ENCODE measurements at places on chromosomes 2 and 18.
A peak's percentile ranks its signal among the peaks of the same experiment; 100 is the strongest.

GRCh38 chr2:22882643-22883042 is 502.3 kb upstream of the KLHL29 start:
- no peak for DNase-seq

GRCh38 chr2:19697131-19697530 is 204.7 kb downstream of the TTC32 start:
- DNase-seq = no peak

DNA sequence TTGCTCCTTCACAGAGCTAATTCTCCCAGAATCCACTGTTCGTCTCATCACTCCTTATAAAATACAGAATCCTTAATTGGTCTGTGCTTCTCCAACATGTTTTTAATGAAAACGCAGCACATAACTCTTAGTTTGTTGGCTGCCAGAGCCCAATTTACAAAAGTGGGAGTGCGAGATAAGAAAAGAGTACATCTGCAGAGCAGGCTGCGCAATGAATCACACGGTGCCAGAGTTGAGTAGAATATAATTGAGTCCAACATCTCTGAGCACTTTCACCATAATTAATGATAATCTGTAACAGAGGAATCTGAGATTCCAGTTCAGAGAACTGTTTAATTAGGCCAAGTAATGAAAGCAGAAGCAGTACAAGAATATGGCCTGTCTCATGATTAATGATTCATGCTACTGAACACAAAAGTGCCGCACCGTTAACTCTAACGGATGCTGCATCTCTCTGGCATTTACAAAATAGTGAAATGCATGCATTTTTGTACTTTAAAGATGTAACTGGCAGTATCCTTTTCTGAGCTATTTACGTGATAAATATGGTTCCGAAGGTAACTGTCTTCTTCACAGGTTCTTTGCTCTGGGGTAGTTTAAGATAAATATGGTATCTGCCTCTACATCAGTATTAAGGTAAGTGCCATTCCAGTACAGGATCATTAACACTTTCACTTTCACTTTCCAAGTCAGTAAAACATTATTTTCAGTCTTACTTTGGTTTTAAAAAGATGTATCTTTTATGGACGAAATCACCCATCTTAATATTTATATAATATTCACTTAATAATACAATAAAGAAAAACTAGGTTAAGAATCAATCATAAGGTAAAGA is 785.6 kb downstream of the NR4A2 start:
- no peak for DNase-seq

DNA sequence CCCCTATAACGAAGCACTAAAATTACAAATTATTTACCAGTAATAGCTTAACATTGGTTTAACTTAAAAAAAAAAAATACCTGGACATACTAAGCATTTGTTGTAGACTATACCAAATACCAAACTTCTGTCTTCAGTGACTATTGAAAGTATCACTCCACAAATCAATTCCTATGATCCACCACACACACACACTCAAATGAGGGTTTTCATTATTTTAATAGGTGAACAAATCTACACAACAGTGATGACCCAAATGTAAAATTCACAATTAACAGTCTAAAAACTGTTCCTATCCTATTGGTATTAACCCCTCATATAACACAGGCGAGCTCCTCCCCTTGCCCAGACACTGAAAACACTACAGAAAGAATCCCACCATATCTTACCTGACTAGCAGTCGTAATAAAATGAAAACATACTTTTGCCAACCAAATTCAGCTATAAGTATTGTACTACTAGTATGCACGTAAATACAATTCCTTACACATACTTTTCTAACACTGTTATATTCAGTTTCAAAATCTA is 2.5 kb downstream of the SP3 start:
- DNase-seq = peak; percentile 63

GRCh38 chr2:234670052-234670451 is 173.2 kb upstream of the ARL4C start:
- no peak for DNase-seq

- peak; percentile 71 for DNase-seq
Observed at GRCh38 chr2:161096336-161096735, 63.9 kb upstream of the TANK start.

GRCh38 chr2:235217846-235218245 is 266.0 kb downstream of the SH3BP4 start:
- DNase-seq = no peak

- no peak for DNase-seq
Observed at GRCh38 chr2:127020536-127020935, 86.4 kb downstream of the BIN1 start.

- no peak for DNase-seq
Observed at GRCh38 chr2:41127351-41127750, 675.5 kb upstream of the SLC8A1 start.

DNA sequence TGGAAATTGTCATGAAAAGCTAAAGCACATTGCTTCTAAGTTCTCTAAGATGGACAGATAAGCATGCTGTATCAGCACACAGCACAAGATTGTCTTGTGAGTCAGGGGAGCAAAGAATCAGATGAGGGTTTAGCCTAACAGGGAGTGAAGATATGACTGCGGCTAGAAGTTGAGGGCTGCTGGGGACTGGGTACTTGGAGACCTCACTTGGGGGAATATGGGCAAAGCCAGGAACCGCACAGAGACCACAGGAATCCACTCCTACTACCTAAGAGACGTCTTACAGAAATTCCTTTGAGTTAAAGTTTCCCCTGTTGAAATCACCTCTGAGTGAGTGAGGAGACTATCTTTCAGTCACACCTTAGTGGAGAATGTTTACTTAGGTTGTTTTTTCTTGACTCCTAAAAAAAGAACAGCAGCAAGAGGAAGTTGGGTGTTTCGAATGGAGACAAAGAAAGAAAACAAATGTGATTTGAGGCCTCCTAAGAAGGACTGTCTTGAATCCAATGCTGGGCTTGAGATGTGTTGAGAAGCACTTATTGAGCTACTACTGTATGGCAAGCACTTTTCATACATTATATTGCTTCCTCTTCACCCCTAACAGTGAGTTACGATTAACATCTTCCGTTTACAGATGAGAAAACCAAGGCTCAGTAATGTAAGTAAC is 100.7 kb downstream of the ANKRD44 start:
- DNase-seq = peak; percentile 61

DNA sequence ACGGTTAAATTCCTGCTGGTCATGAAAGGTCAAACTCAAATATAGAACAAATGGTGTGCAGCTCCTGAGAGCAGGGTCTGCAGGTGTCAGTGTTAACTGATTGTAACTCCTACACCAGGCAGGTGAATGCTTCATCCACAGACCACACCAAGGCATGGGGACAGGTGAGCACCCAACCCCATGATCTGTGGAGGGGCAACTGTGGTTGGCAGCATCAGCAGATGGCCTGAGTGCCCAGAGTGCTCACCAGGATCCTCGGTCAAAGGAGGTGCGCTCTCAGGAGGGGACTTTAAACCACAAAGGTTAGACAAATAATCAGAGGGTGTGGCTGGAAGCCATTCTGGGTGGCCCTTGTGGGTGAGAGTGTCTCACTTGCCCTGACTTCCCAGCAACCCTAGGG is 44.5 kb downstream of the PTGR3 start:
- no peak for DNase-seq

- no peak for DNase-seq
Observed at GRCh38 chr2:188609321-188610049, 317.8 kb downstream of the GULP1 start.

- peak; percentile 53 for DNase-seq
Observed at GRCh38 chr2:1162768-1163584, 212.3 kb downstream of the SNTG2 start.

- DNase-seq = no peak
Observed at GRCh38 chr2:218401890-218402289, 2.2 kb downstream of the CTDSP1 start.

DNA sequence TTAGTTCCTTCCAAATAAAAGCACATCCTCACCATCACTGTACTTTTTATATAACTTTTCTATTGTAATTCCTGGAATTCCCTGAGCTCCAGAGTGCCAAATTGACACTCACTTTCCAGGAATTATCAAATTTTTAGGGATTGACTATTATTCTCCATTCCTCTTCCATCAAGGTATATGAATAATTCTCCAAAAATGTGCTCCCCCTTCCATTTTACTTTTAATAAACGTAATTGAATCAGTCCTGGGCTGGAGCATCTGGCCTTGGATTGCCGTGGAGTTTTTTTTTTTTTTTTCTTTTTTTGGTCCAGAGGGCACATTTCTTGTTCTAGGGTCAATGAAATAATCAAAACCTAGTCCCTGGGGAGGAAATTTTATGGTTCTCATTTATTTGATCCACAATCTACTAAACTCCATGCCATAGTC is 304.3 kb downstream of the CDCA7 start:
- DNase-seq = no peak

DNA sequence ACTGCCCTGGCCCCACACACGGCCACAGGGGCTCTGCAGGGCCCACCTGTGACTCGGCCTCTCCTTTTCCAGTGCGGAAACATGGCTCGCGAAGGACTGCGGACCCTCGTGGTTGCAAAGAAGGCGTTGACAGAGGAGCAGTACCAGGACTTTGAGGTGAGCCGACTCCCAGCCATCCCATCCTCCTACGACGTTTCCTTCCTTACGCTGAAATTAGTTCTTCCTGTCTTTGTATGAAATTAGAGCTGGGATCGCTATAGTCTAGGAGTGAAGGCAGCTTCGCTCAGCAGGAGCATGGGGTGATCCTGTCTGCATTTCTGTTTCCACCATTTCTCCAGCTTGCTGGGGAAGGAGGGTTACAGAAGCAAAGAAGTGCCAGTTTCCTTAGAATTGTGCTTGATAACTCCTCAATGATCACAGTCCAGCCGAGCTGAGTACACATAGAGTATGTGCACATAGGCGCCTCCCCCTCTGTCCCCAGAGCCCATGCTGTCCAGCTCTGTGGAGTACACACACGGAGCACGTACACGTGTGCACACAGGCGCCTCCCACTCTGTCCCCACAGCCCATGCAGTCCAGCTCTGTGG is 59.1 kb upstream of the NFATC1 start:
- DNase-seq = no peak

- no peak for DNase-seq
Observed at GRCh38 chr18:21336846-21337245, 94.8 kb downstream of the GREB1L start.

DNA sequence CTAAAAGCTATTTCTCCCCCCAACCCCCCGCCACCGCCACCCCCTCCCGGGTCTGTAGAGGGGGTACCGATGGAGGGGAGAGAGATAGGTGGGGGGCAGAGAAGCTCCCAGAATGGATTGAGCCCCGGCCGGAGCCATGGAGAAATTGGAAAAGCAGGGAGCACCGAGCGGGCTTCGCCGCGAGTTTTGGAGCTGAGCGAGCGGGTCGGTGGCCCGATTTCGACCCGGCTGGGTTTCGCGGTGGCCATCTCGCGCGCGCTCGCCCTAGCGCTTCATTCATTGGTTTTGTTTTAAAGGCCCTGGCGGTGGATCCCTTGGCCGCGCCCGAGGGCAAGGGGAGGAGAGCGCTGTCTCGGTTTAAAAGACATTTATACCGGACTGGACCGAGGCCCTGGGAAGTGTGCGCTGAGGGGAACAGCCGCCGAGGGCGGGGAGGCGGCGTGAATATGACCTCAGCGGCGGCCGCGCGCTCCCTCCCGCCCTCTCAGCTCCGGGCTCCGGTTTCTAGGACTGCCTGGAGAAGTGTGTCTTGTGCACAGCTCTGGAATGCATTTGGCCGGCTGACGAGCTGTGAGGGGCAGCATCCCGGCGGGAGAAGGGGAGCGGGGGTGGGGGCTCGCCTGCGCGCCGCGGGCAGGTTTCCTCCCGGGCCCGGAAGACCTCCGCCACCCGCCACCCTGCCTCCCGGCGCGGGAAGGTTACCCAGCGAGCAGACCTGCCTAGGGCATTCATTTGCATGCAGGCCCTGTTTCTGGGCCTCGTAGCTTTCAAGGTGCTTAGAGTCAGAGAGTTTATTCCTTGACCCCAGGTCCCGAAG is 1.7 kb upstream of the SMAD7 start:
- DNase-seq = peak; percentile 80

- DNase-seq = no peak
Observed at GRCh38 chr2:95700519-95700918, 108.7 kb downstream of the TRIM43 start.

DNA sequence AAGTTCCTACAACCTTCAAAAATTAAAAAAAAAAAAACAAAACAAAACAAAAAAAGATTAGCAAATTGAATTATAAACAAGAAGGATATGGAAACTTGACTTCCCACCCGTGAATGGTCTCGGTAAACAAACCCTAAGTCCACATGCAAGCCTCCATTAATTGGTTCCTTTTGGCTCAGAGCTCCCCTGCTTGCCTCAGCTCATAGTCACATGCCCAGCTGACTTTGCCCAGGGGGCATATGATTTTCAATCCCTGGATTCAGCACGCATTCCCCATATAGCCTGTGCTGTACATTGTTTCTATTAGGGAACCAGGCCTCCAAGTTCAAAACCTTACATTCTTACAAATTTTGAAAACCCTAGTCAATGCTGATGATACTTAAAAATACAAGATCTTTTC is 95.0 kb downstream of the PID1 start:
- no peak for DNase-seq

DNA sequence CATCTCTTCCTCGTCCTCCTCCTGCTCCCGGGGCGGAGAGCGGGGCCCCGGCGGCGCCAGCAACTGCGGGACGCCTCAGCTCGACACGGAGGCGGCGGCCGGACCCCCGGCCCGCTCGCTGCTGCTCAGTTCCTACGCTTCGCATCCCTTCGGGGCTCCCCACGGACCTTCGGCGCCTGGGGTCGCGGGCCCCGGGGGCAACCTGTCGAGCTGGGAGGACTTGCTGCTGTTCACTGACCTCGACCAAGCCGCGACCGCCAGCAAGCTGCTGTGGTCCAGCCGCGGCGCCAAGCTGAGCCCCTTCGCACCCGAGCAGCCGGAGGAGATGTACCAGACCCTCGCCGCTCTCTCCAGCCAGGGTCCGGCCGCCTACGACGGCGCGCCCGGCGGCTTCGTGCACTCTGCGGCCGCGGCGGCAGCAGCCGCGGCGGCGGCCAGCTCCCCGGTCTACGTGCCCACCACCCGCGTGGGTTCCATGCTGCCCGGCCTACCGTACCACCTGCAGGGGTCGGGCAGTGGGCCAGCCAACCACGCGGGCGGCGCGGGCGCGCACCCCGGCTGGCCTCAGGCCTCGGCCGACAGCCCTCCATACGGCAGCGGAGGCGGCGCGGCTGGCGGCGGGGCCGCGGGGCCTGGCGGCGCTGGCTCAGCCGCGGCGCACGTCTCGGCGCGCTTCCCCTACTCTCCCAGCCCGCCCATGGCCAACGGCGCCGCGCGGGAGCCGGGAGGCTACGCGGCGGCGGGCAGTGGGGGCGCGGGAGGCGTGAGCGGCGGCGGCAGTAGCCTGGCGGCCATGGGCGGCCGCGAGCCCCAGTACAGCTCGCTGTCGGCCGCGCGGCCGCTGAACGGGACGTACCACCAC is 2.1 kb downstream of the GATA6 start:
- no peak for DNase-seq

- DNase-seq = no peak
Observed at GRCh38 chr18:13374468-13375301, 156.1 kb downstream of the LDLRAD4 start.

DNA sequence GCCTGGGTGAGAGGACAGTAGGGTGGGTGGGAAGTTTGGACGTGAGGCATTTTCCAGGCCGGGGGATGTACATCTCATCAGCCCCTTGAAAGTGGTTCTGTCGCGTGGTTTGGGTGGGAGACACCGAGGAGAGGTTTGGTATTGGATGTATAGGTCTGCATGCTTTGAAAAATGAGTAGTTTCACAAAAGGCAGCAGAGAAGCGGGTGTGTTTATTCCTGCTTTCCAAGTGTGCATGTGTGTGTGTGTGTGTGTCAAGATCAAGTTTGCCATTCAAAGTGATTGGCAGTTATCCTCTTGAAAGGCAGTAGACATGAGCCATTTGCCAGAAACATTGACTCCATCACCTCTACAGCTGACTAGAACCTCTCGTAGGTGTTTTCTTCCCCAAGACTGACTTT is 423.1 kb upstream of the POU3F3 start:
- DNase-seq = no peak

GRCh38 chr2:169765523-169765922 is 31.9 kb downstream of the KLHL23 start:
- no peak for DNase-seq
